CD4-positive, alpha-beta T cell treated with Interleukin-21 for 1 hour (primary cell): ENCODE measurements at places on chromosomes 1 and 21.

- no peak for DNase-seq
Observed at GRCh38 chr1:236016782-236017400, 48.0 kb downstream of the NID1 start.

GRCh38 chr1:182699393-182700350 lies 15.3 kb upstream of the RGS8 start:
- DNase-seq, result no peak

- DNase-seq, result no peak
Observed at GRCh38 chr1:219784660-219785381, 143.5 kb downstream of the SLC30A10 start.

DNA sequence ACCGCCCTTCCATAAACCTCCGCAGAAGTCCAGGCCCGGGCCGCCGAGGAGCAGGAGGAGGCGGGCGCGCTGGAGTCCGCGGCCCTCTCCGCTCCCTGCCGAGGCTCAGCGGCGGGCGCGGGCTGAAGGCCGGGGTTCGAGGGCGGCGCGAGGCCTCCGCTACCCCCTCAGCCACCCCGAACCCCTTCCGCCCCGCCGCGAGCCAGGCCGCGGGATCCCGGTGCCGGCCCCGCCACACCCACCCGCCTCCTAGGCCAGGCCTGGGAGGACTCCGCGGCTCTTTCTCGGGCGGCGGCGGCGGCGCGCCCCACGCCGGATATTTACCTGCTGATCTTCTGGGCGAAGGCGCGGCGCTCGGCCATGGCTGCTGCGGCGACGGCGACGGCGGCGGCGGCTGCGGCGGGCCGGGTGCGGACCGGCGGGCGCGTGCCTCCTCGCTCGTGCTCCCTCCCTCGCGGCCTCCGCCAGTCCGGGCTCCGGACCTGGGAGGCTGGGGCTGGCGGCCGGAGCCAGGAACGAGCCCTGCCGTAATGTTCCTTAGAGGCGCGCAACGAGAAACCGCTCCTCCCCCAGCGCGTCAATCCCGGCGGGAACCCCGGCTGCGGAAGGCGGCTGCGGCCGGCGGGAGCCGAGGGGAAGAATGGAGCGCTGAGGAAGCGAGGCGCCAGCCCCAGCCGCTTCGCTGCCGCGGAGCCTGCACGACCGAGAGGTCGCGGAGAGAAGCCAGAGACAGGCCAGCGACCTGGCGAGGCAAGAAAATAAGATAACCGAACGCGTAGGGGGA lies at the start of gene DOCK7:
TSS of gene DOCK7 (minus strand) at position 484 of the 784 bp plus-strand sequence. CDS start at position 362, 122 bp downstream.
- peak; percentile 51 for DNase-seq

- no peak for DNase-seq
Observed at GRCh38 chr1:69567652-69568420, at the start of gene LRRC7. Gene LRRC7 (plus strand): TSS chr1:69567922. CDS start chr1:69568640, 718 bp downstream.

- DNase-seq, result no peak
Observed at GRCh38 chr21:15701830-15702229, 28.0 kb upstream of the USP25 start.
